ENCODE measurements at places on chromosomes 7 and 10.

GRCh38 chr10:10846504-10846900, 171.2 kb upstream of the CELF2 start:
- DNase-seq: no peak

DNA sequence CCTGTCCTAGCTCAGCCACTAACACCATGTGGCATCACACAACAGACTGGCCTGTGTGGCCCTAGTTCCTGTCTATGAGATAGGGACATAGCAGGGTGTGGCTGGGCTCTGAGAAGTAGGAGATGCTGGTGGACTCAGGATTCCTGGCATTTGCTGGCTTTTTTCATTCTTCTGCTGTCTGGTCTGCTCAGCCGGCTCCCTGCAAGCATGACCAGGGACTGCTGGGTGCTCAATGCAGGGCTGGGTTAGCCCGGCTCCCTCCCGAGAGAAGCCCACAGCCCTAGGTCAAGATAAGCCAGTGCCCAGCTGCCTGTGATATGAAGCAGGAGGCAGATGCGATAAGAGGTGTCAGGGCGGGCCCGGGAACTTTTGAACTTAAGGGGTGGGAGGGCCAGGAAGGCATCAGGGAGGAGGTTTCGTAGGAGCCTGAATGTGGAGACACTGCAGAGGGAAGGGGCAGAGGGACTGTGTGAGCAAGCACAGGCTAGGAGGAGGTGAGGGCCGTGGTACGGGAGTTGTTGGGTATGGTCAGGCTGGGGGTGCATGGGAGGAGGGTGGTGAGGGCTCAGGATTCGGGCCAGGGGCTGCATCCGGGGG, 3.5 kb downstream of the AQP1 start:
- DNase-seq: no peak

DNA sequence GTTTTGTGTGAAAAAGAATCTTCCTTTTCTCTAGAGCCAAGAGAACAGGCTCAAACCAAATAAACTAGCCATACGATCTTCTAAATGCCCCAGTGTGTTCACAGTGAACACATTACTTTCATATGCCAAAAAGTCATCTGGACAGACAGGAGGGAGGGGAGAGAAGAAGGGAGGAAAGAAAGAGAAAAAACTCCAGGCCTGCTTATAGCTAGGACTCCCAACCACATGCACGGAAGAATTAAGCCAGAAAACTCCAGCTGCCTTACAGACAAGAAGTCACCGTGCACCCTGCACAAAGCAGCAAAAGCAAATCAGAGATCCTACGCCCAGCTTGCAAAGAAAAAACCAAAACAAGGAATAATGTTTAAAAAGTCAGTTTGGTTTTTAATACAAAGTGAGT, 34.3 kb downstream of the SNX8 start:
- DNase-seq: no peak

DNA sequence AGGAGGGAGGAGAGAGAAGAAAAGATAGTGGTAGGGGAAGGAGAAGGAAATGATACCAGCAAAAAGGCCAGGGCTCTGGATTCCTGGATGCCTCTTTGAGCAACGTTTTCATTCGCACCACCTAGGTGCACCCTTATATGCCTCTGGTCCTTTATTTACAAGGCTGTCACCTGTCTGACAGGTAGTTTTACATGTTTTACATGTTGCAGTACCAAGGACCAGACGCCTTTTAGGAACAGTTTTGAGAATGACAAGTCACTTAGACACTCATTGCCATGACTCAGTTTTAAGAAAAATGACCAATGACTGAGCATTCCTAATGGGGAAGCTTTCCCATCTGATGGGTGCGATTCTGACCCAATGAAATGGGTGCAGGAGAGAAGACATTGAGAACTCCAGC, 119.8 kb downstream of the GLI3 start:
- no peak for DNase-seq

- DNase-seq: no peak
These were observed 2.8 kb downstream of the SRGN start for GRCh38 chr10:69090685-69091084.

GRCh38 chr10:122640921-122641320, 58.7 kb downstream of the C10orf120 start:
- no peak for DNase-seq

GRCh38 chr10:65358565-65358964, 1567.3 kb upstream of the LRRTM3 start:
- DNase-seq: no peak

DNA sequence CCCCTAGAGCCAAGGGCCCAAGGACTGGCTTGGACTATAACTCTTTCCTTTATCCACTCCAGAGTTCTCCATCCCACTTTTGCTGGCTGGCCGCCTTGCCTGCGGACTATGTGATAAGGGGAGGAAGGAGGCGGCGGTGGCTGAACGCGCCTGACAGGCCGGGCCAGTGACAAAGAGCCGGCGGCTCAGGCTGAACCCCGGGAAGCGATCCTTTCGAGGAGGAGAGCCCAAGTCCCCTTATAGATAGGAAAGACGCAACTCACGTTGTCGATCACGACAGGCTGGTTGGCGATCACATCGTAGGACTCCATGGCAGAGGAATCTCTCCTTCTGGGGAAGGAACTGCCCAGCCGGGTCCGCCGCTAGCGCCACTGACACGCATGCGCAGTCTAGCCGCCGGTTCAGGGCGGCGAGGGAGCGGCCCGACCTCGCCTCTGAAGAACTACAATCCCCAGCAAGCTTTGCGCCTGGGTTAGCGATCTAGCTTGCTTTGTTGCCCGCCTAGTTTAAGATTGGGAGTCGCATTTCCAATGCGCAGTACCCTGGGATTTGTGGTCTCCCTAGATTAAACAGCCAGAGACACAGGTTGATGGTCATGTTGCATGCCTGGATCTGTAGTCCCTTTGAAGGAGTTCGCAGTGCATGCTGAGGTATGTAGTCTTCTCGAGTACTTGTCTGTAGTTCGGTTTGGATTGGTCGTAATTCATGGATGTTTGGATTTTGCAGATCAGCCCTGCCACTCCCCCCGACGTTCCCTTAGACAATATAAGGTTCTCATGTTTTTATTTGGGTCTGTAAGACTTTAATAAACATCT, at the start of gene ACTR1A:
Gene ACTR1A, minus strand, starts transcription at position 376 of the 815 bp plus-strand sequence. Its CDS starts 65 bp downstream, at position 311.
- peak; percentile 93 for DNase-seq

DNA sequence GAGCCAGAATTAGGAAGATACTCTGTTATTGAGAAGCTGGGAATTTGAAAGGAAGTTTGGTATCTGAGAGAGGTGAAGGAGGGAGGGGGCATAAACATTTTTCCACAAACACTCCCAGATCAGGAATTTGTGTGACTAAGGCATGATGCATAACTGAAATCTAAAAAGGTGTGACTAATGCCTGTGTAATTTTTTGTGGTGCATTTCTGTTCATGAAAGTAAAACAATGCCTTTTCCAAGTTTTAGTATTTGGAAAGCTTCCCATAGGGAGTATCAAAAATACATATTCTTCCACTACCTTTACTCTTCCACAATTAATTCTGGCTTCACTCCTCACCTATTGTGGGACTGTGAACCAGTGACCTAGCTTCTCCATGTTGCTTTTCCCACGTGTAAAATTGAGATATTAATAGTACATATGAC, 56.4 kb upstream of the CAV2 start:
- DNase-seq: no peak

DNA sequence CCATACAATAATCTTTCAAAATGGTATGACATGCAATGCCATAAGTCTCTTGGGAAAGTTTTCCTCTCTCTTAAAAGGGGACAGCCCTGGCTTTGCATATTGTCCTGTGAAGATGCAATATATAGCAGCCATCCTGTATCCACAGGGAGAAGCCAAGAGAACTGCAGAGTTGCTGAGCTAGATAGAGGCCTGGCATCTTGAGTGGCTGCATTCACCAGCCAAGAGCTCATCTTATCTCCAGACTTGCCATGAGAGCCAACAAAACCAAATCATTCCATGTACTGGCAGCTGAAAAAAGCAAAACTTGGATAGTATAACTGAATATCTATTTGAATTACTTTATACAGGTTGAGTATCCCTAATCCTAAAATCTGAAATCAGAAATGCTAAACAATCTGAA, 348.8 kb downstream of the CALN1 start:
- no peak for DNase-seq

GRCh38 chr10:60513281-60513680, 123.6 kb upstream of the ANK3 start:
- no peak for DNase-seq

GRCh38 chr10:63977329-63977923, 456.2 kb downstream of the REEP3 start:
- DNase-seq: peak; percentile 29

- no peak for DNase-seq
These were observed 25.2 kb upstream of the FIGNL1 start for GRCh38 chr7:50475340-50475739.

- DNase-seq: no peak
These were observed 694 bp upstream of the FAS start for GRCh38 chr10:88989824-88990383.

DNA sequence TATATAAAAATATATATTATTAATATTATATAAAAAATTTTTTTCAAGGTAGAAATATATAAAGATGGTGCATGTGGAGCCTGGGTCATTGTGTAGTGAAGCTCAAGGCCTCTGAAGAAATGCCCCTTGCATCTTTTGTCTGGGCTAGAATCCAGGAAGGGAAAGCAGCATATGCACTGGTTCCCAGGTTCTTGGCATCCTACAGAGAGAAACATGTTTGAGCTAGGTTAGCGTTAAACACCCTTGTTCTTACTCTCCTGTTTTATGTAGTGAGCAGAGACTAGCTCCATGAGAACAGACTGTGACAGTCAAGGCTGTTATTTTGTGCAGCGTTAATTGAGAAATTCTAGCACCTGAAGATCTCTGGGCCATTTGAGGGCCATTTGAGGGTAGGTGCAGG, 116.1 kb downstream of the POM121L12 start:
- DNase-seq: no peak

DNA sequence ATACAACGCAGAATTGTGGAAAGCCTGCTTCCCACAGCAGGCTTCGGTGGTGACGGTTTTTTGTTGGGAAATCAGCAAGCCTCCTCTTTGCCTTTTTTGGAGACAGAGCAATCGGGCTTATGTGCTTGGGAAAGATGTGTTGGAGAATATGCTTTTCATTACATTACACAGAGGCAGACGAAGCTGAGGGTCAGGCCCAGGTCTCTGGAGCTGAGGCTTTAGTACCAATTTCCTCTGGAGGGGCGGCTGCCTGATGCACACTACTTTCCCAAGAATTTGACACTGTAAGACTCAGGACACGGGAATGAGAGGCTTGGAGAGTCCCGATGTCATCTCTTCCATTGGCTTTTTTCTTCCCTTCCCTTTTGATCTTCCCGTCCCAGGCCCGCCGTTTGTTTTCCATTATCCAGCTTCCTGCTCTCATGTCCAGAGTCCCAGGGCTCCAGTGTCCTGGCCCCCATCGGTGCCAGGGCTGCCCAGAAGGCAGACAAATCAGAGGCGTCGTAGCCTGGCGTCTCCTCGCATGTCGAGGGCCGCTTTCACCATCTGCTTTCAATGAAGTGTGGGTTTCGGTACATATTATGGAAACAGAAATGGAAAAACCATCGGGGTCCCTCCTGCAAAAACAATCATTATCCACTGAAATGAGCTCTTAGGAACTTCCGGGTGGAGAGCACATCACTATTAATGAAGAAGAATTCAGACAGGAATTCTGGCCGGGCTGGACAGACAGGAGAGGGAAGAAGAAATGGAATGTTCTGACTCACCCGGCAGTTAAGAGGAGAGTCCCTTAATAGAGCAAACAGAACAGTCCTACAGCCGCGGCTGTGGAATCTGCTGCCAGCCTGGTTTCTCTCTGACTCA, 123.0 kb upstream of the JCAD start:
- no peak for DNase-seq

DNA sequence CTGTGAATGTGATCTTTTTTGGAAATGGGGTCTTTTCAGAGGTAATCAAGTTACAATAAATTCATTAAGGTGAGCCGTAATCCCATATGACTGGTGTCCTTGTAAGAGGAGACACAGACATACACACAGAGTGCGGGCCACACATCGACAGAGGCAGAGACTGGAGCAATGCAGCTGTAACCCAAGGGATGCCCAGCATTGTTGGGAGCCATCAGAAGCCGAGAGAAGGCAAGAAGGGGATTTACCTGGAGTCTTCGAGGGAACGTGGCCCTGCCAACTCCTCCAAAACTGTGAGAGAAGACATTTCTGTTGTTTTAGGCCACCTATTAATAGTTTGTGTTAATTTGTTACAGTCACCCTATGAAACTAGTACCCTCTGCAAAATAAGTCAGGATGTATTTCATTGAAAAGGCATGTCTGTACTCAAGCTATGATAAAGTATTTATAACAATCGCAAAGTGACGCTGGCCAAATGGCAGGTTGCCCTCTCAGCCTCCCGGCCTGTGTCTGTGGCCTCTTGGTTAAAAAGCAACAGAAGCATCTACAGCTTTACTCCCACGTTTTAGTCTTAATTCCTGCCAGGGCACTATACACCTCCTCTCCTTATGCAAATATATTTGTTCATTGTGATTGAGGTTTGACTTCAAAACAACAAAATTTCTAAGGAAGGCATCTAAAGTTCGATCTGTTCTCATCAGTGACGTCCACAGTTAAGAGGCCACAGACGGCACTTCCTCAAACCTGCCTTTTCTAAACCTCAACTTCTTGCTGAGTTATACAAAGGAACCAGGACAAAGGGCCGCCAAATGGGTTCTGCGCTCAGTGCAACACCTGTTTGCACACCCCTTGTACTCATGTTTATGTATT, 46.8 kb downstream of the HIPK2 start:
- no peak for DNase-seq

DNA sequence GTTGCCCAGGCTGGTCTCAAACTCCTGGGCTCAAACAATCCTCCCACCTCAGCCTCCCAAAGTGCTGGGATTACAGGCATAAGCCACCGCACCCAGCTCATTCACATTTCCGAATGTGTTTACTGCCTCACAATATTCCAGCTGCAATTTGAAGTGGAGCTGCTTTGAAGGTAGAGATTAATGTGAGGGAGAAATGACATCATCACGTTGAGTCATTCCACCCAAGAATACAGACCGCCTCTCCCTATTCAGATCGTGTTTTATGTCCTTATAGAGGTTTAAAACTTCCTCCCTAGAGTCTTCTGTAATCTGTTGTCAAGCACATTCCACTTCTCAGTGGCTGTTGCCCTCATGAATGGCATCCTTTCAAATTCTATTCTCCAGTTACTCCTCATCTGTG, 100.4 kb upstream of the PDGFA start:
- DNase-seq: no peak

DNA sequence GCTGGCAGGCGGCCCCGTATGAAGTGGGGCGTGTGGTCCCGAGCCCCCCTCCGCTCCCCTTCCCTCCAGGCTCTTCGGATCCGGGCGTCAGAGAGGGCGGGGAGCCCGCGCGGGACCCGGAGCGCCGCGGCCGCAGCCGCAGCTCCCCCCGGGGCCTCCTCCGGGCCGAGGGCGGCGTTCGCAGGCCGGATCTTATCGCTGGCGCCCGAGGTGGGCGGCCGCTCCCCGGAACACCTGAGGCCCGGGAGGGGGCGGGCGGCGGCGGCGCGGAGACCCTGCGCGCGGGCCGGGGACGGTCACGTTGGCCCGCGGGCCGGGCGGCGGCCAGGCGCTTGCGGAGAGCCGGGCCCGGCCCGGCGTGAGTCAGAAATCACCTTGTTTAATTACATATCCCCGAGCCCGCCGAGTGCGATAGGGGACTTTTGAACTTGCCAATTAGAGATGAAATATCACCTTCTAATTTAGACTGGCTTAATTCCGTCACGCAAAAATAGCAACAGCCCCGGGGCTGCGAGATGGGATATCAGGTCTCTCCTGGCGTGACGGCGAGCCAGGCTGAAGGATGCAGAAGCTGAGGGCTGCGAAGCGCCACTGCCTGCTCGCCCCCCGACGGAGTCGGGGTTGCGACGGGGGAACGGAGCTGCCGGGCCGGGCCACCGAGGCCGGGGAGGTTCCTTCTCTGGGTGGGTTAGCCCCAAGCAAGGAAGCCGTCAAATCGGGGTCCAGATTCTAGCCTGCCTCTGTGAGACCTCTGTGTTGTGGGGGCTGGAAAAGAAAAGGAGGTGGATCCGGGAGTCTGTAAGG, 43.4 kb downstream of the LDB3 start:
- peak; percentile 39 for DNase-seq
